ENCODE measurements at places on chromosomes 6 and 20.

GRCh38 chr6:136169394-136170148 lies 80.5 kb downstream of the MTFR2 start:
- DNase-seq = no peak

DNA sequence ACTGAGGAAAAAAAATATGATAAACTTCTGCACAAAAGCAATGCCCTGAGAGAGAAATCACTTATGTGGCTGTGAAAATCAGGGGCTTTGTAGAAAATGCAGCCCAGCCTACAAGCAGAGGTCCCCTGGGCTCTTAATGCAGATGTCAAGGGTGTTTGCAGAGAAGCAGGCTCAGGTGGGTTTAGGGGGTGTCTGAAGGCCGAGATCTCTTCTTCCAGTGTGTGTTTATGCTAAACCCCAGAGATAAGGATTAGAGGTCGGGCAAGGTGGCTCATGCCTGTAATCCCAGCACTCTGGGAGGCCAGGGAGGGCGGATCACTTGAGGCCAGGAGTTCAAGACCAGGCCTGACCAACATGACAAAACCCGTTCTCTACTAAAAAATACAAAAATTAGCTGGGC lies 78.5 kb downstream of the TMEM242 start:
- no peak for DNase-seq

DNA sequence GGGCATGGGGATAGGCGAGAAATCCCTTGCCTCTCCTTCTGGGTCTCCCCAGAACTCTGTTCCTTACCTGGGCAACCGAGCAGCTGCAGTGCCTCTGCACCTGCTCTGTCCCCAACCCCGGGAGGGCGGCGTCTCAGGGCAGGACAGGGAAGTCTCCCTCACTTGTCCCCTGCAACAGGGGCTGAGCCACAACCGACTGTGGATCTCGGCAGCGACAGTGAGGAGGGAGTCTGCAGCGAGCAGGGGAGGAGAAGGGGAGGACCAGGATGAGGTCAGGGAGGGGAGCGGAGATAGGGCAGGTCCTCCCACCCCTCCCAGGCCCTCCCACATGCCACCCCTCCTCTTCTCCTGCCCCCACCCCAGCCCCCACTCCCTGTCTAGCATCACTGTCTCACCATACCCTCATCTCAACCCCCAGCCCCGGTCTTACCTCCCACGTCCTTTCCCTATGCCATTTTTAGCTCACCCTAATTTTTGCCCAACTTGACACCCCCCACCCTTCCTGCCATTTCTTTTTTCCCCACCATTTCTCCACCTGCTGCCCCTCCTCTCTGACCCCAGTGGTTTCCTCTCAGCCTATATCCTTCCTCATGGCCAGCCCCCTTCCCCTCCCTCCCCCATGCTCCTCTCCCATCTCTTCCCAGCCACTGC lies at the start of gene TNXB:
Gene TNXB (minus strand): TSS at position 225 of the 651 bp plus-strand sequence. CDS start 11,140 bp downstream, outside the sequence.
- DNase-seq = no peak

DNA sequence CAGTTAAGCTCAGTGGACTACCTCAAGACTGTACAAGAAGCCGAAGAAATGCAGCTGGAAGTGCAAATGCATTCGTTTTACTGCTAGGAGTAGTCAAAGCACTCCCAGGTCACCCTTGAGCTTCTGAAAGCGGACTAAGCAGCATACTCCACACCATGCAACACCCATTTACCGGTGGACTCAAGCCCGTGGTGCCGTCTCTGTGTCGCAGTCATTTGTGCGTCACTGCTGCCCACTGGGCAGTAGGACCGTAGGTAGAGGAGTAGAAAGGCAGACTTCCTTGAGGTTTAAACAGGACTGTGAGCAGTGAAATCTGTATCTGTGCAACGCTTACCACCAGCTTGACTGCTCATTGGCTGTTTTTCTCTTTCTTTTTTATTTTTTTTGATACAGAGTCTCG lies 89.0 kb upstream of the FAM8A1 start:
- DNase-seq = no peak

DNA sequence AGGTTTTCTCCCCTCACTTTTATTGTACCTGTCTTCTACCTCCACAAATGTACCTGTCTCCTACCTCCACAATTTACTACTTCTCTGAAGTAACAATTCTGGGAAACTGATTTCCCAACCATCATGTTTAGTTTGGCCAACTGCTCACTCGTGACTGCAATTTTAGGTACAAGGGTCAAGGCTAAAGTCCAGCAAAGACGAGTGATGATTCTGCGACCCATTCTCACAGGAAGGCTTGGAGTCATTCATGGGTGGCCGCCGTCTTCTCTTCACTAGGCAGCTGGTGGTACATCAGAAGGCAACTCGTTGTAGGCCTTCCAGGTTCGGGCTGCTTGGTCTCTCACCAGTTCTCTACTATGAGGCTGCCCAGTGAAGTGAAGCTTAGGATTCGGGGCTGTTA lies 483.8 kb upstream of the JARID2 start:
- DNase-seq = no peak

DNA sequence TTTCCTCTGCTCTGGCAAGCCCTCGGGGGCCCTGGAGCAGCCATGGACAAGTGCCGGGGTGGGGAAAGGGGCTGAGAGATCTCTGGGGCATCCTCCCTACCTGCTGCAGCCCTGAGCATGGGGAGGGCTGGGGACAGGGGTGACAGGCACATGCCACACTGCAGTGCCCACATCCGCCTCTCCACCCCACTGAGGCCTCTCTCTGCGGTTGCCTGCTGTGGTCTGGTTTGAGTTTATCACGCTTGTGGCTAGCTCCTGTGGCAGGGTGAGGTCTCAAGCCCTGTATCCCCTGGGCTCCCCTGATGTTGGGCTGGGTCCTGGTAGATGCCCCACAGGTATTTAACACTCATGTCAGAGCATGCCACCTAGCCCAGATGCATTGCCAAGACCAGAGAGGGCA lies 52.9 kb upstream of the MLN start:
- peak; percentile 78 for DNase-seq

- no peak for DNase-seq
These were observed 42.6 kb downstream of the IRF4 start for GRCh38 chr6:434051-434705.

GRCh38 chr6:145155873-145156782 lies 579.2 kb downstream of the EPM2A start:
- DNase-seq = no peak

GRCh38 chr20:3577366-3577765 lies 85.8 kb downstream of the GFRA4 start:
- no peak for DNase-seq

DNA sequence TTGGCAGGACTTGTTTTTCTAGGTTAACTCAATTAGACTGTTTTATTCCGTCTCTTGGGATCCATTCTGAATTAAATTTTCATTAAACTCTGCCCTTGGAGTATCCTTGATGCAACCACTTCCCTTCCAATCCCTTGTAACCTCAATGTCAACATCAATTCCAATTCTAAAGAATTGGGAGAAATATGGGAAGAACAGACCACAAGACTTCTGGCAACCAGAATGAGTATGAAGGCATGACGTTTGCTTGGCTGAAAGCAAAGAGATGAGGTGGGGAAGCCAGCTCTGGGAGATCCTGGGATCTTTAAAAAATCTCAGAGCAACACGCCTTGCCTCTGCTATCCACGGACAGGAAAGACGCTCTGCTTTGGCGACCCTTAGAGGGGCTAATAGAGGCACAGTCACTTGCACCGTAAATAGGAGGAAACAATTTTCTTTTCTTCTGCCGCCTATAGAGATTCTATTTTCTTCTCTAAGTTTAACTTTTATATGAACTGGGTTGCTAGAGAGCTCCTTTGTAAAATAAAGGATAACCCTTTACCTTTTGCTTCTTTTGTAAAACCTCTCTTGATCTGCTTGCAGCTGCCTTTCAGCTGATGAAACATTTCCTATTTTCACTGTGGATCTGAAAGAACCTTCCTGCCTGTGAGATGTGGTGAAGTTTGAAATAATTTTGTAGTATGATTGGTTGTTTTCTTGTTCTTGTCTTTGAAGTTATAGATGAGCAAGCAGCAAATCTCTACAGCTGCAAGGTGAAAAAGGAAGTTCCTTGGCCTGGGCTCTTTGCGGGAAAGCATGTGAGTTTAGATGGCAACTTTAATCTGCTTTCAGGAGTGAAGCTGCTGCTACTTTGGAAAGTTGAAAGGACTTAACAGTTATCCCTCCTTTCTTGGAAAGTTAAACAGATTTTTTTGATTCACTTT lies at the start of gene ASIP:
Gene ASIP (plus strand): TSS at position 731 of the 923 bp plus-strand sequence. CDS start 18,952 bp downstream, outside the sequence.
- DNase-seq = no peak

- DNase-seq = no peak
These were observed 44.3 kb downstream of the OR2B6 start for GRCh38 chr6:28001351-28001750.

GRCh38 chr20:25745100-25745499 lies 48.4 kb upstream of the ZNF337 start:
- DNase-seq = no peak

DNA sequence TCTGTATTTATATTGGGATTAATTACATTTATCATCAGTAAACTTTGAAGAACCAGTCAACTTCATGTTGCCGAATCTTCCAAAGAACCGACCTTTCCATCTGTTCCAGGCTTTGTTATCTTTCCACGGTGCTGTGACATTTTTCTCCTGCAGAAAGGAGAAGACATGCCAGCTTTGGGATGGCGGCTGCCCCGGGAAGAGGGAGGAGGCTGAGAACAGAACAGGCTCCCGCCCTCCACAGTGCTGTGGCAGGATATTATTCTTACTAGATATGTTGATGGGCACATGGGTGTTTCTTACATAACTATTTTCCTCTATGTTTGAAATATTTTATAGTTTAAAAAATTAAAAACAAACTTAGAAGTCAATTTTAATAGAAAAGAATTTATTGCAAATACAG lies 44.9 kb downstream of the GINS1 start:
- DNase-seq = no peak

- no peak for DNase-seq
These were observed 106.0 kb downstream of the PACRG start for GRCh38 chr6:162833776-162834175.

DNA sequence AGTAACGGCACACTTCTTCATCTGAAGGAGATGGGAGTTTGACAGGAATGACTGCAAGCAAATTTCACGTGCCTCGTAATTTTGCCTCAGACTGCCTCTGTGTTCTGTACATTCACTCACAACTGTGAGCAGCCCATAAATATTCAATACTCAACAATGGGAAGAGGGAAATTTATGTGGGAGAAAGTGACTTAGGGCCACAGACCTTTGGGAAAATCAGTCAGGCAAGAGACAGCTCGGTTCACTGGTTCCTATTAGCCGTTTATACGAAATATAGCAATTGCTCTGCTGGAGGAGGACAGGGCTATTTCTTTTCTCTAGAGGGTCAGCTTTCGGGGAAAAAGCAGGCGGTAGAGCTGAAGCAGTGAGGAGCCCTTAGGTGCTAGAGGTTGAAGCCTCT lies 28.0 kb downstream of the OPN5 start:
- no peak for DNase-seq

GRCh38 chr20:52402514-52402913 lies 210.9 kb upstream of the ZFP64 start:
- no peak for DNase-seq

DNA sequence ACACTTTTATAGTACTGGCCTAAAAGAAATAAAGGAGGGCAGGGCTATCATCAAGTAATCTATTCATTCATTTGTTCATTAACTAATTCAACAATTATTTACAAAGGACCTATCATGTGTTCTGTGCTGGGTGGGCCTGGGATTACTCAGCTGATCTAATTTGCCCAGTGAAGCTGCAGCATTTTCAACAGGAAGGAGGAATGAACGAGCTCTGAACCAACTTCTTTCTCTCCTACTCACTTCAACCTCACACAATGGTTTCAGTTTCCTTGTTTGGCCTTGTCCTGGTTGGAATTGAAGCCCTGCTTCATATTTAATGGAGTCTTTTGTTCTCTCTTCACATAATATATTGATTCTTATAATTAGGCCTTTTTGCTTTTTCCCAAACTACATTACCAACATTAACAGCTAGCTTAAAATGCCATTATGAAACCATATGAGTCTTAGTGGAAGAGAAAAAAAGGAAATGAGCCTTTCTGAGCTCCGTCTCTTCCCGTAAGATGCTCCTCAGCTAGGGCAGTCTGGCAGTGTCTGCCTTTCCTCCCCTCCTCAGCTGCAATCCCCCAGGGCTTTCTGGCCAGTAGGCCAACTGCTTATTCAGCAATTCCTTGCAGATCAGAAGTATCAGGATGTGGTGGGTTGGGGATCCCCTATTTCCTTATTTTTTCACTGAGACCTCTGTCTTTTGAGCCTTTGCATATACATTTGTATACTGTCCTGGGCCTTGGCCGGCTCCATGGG lies 79.4 kb upstream of the NRN1 start:
- no peak for DNase-seq

- no peak for DNase-seq
These were observed 33.6 kb downstream of the TFAP2A start for GRCh38 chr6:10381133-10381829.

GRCh38 chr6:90350689-90351554 lies 54.3 kb upstream of the BACH2 start:
- DNase-seq = peak; percentile 40

DNA sequence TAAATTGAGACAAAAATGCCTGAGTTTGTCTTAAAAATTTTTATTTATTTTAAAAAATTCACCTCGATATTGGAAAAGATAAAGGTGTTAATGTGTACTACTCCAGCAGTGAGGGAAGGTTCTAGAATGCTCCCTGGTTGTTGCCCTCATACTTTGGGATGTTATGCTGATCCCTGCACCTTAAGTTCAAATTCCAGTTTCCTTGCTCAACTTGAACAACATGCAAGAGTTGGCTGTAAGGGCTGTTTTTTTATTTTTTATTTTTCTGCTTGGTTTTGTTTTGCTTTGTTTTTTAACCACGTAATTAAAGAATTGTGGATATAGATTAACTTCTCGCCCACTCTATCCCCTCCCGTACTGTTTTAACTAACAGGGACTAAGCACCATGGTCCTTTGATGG lies 158.7 kb upstream of the CITED2 start:
- DNase-seq = no peak

- DNase-seq = no peak
These were observed 883 bp upstream of the DBNDD2 start for GRCh38 chr20:45407067-45407745.

DNA sequence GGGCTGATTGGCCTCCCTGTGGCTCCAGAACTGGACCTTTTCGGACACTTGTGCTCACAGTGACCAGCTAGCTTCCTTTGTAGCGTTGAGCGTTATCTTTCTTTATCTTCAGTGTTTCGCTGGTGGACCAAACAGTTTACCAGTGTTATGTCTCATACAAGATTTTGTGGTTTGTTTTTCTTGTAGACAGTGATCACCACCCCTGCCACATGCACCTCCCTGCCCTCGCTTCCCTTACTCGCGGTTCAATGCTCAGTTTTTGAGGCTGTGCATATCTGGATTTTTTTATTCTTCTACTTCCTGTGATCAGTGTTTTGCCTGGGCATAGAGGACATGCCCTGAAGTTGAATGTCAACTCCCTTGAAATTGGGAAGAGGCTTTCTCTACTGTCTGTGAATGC lies 16.4 kb downstream of the MYT1 start:
- DNase-seq = no peak

- DNase-seq = no peak
These were observed 115.3 kb downstream of the LCA5 start for GRCh38 chr6:79421707-79422484.
